ENCODE measurements at places on chromosomes 1 and 21.
A peak's percentile ranks its signal among the peaks of the same experiment; 100 is the strongest.

- DNase-seq, result no peak
Observed at GRCh38 chr21:19870682-19871081, 1127.5 kb upstream of the NCAM2 start.

DNA sequence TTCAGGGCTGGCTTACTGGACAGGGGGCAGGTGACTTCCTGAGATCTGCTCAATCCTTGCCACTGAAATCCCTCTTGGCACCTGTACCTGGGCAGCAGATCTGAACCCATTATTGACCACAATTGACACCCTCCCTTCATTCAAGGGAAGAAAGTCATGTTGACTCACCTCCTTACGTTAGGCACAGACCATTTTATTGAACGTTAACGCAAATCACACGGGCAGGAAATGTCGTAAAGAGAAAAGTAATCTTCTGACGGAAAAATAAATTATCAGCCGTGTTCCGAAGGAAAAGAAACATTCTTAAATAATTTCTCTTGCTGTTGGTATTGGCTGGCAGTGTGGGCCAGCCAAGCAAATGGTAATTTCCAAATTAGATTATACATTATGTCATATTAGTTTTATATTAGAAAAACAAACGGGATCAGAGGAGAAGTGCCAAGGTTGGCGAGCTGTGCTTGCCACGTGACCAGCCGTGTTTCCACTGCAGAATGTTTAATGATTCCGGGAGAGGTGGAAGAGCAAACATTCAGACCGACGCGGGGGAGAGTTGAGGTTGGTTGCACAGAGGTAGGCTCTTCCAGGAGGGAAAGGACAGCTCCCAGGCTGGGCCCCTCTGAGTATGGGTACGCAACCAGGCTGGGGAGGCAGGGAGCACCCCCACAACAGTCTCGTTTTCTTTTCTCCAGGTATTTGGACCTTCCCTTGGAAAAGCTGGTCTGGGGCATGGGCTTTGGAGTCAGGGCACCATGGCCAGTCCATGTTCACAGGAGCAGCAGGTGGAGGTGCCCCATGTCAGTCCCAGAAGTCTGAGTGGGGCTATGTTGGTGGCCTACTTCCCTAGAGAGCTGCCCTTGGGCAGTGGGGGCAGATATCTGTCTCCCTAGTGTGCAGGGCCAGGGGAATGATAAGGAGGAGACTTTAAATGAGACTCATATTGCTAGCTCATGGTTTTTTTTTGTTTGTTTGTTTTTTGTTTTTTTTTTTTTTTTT is 121.1 kb downstream of the FOXD2 start:
- peak; percentile 75 for DNase-seq

- DNase-seq, result no peak
Observed at GRCh38 chr1:26477446-26478152, 5.4 kb downstream of the HMGN2 start.

GRCh38 chr1:99660496-99660895 is 14.6 kb downstream of the PALMD start:
- no peak for DNase-seq

- peak; percentile 63 for DNase-seq
Observed at GRCh38 chr1:159779403-159779851, 1.3 kb upstream of the DUSP23 start.

DNA sequence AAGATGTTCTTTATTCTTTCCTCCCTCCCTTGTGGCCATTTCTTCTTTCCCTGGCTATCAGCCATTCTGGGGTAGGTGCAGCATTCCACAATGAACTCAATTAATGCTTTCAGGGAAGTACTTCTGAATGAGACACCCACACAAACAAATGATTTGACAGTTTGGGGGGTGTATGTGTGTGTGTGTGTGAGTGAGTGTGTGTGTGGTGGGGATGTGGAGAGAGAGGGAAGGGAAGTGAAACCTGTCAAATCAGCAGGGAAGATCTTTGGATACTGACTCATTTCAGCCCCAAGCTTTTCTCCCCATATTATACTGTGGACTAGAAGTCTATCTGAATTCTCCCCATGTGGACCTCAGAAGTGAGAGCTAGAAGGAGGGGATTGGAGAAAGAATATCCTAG is 154.9 kb upstream of the CD34 start:
- no peak for DNase-seq

GRCh38 chr1:180003026-180003695 is 48.6 kb downstream of the CEP350 start:
- no peak for DNase-seq

DNA sequence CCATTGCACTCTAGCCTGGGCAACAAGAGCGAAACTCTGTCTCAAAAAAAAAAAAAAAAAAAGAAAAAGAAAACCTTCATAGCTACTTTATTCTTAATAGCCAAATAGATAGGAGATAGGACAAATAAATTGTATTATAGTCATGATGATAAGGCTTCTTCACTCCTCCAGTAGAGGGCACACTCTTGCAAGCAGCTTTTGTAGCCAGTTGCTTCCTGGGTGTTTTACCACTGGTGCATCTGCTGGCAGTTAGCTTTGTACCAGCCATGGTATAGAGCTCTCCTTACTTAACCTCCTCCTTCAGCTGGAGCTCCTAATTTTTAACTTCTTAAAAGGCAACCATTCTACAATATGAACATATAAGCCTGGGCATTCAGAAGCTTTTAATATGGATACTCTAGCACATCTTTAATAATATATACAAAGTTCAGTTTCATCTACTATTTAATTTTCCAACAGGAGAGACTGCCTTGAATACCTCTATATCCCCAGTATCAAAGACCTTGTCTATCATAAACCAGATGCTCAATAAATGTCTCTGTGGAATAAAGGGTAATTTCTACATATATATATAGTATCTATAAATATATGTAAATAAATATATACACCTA is 35.8 kb downstream of the EVI5 start:
- DNase-seq, result peak; percentile 15

GRCh38 chr1:106502659-106503058 is 553.8 kb upstream of the PRMT6 start:
- DNase-seq, result no peak

GRCh38 chr1:93537924-93538323 is 90.0 kb downstream of the FNBP1L start:
- no peak for DNase-seq

- no peak for DNase-seq
Observed at GRCh38 chr1:1085171-1085841, 11.2 kb upstream of the RNF223 start.

GRCh38 chr1:61362351-61362750 is 280.0 kb downstream of the NFIA start:
- DNase-seq, result no peak

- DNase-seq, result no peak
Observed at GRCh38 chr1:105138458-105138893, 1388.8 kb downstream of the AMY1C start.

DNA sequence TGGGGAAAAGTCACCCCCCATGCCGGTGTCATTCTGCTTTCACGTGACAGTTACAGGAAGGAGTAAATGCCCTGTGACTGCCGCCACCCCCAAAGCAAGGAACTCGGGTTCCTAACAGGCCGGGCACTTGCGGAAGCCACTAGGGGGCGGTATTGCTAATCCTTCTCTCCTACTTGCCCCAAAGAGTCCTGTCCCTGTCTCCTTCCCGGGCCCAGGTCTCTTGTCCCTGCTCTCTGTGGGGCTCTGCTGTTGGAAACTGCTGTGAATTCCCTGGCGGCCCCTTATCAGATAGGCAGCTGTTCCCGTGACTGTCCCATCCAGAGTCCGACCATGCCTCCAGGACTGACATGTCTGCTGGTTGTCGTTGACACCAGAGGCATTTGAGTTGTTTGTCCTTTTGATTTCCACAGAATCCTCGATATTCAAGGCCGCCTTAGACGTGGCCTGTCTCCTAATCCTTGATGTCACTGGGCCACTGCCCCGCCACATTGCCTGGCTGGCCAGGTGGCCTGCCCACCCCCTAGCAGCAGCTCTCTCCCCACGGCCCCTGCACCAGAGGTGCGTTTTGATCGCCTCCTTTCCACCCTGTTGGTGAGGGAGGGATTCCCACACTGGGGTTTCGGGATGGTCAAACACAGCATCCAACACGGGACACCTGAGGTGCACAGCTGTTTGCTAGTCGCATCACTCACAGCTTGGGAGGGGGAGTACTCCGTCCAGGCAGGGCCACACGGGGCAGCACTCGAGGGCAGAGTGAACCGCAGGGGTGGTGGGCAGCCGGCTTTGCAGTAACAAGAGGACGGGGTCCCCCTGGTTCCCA is 37.3 kb downstream of the CHAF1B start:
- DNase-seq, result peak; percentile 51

- no peak for DNase-seq
Observed at GRCh38 chr1:170660871-170661645, 2.9 kb upstream of the PRRX1 start.

GRCh38 chr21:41802198-41802584 is 35.3 kb upstream of the RIPK4 start:
- DNase-seq, result no peak

GRCh38 chr1:203673550-203674411 is 47.1 kb downstream of the ATP2B4 start:
- DNase-seq, result no peak

DNA sequence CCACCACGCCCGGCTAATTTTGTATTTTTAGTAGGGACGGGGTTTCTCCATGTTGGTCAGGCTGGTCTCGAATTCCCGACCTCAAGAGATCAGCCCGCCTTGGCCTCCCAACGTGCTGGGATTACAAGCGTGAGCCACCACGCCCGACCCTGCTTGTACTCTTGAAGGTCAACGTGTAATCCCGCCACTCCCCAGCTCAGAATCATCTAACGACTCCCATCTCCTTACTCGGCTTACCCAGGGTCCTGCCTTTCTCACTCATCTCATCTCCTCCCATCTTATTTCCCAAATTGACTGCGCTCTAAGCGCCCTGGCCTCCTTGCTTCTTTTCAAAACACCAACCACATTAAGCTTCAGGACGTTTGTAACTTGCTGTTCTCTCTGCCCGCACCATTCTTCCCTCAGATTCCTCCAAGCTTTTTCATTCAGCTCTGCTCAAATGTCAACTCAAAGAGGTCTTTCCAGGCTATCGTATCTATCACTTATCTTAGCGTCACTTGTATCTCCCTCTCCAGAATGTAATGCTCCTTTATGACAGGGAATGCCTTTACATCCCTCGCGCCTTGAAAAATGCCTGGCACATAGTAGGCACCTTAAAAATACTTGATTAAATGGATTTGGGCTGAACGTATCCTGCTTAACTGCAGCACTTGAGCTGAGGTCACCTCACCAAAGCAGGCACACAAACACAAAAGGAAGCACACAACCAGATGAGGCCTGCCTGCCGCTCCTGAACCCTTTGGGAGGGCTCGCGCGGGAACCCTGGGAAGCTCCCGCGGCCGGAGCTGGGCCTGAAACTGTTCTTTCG is 1.4 kb upstream of the USP1 start:
- no peak for DNase-seq

DNA sequence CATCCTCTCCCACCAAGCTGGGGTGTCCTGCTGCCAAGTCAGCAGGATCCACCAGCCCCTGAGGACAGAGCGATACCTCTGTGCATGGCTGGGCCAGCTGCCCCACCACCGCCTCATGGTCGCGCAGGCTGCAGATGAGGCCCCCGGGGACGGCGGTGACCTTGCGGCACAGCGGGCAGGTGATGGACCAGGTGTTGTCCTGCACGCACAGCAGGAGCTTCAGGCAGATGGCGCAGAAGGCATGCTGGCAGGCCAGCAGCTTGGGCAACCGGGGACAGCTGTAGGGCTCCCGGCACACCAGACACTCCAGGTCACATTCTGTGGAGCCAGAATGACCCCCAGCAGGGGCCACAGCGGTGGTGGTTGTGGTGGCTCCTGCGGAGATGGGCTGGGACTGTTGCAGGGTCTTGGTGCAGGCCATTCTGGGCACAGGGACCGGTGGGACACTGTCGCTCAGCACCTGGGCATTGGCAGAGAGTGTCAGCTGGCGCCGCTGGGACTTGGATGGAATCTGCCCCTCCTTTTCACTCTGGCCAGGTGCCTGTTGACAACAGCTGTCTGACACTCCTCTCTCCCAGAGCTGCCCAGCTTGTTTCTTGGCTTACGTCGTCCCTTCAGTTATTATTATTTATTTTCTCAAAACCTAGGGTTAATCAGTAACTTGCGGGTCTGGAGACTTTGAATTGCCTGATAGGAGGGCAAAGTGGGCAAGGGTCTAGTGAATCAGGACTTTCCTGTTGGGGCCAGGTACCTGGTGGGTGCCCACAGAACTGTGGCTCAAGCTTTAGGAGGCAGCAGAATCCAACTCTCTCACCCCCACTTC is at the start of gene RNF186:
Gene RNF186 (minus strand): TSS at position 603 of the 823 bp plus-strand sequence. CDS start 182 bp downstream, at position 421.
- DNase-seq, result peak; percentile 86

- DNase-seq, result no peak
Observed at GRCh38 chr1:59568158-59568935, 246.4 kb upstream of the HOOK1 start.

GRCh38 chr1:156961709-156962108 is 41.3 kb downstream of the LRRC71 start:
- DNase-seq, result no peak

GRCh38 chr1:19723874-19724273 is 59.2 kb downstream of the HTR6 start:
- no peak for DNase-seq

GRCh38 chr1:193348769-193349535 is 162.5 kb upstream of the B3GALT2 start:
- no peak for DNase-seq

DNA sequence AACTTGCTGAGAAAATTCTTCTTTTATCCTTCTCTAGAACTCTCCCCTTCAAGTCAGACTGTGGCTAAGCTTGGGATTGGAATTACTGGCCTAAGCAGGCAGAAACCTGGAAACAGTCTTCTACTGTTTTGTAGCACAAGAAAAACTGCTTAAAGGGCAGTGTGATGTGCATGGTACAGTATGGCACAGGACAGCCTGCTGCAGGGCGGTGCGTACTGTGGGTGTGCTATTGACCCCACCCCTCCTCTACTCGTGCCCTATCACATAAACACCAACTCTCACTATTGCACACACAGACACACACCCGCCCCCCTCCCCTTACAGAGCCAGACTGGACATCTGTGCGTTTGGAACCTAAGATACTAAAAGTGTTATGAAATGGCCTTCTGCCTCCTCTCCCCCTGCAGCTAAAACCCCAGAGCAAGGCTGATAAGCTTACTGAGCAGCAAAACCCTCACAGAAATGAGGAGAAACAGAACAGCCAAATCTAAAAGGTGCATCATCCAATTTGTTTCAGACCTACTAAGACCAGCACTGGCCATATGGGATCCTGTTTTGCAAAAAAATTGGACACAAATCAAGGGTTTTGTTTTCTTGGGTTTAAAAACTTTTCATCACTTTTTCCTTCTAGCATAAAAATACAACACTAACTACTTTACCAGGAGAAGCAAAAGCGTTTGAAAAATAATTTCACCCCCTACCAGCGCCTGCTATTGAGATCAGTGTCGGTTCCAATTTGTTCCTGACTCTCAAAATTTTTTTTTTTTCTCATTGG is 355.8 kb upstream of the LYPLAL1 start:
- DNase-seq, result no peak

DNA sequence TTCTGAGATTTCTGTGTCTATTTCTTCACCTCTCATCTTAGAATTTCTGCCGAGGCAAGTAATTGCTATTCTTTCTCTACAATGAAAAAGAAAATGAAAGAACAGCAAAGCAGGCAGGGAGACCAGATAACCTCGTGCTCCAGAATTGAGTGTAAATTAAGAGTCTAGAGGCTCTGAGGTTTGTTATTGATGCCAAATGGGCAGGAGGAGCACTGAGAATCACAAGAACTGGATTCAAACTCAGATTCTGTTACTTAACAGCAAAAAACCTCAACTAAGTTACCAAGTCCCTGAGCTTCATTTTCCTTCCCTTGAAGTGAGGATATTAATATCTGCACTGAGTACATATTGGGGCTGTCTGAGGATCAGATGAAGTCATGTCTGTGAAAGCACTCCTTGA is 5.5 kb upstream of the DDR2 start:
- no peak for DNase-seq

All from prostate gland (tissue), 2 donors.